T-cell (primary cell): ENCODE measurements at places on chromosomes 11 and 22.

DNA sequence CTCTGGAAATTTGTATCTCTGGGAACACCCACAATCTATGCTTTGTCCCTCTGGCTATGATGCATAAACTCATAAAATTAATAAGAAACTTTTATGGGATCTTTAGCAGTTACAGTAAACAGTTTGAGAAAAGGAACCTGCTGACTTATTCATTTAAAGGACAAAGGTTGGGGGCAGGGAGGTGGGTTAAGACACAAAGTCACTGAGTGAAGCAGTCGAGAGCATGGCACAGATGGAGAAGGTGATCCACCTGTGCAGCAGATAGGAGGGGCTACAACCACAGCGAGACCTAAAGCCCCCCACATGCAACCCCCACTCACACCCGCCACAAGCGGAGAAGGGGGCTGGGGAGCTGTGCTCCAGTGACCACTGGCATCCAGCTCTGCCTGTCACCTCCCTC, 45.0 kb downstream of the SMCO4 start:
- no peak for DNase-seq

GRCh38 chr11:66084821-66085475, 14.9 kb downstream of the PACS1 start:
- no peak for DNase-seq

GRCh38 chr11:81772166-81772565, 961.5 kb downstream of the FAM181B start:
- DNase-seq, result no peak

- DNase-seq, result no peak
Observed at GRCh38 chr11:83115551-83115950, 41.4 kb upstream of the PCF11 start.

DNA sequence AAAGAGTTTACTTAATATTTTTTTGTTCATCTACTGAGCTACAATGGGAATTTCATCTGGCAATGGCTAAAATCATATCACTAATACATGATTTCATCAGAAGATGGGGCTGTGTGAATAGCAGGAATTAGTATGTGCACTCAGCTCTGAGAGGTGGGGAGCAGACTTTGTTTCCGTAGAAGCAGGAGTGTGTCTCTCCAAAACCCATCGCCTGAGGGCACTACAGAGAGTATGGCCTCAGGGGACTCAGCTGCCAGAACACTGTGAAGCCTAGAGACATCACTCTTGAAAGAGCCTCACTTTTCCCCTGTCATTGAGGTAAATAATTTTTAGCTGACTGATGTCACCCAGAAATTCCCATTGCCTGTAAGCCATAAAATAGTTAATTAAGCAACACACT, 261.4 kb upstream of the ISX start:
- no peak for DNase-seq

DNA sequence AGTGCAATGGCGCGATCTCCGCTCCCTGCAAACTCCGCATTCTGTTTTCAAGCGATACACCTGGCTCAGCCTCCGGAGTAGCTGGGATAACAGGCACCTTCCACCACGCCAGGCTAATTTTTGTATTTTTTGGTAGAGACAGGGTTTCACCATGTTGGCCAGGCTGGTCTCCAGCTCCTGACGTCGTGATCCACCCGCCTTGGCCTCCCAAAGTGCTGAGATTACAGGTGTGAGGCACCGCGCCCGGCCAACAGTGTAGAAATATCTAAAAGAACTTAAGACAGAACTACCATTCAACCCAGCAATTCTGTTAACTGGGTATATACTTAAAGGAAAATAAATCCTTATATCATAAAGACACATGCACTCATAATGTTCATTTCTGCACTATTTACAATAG, 335.3 kb upstream of the LUZP2 start:
- no peak for DNase-seq

DNA sequence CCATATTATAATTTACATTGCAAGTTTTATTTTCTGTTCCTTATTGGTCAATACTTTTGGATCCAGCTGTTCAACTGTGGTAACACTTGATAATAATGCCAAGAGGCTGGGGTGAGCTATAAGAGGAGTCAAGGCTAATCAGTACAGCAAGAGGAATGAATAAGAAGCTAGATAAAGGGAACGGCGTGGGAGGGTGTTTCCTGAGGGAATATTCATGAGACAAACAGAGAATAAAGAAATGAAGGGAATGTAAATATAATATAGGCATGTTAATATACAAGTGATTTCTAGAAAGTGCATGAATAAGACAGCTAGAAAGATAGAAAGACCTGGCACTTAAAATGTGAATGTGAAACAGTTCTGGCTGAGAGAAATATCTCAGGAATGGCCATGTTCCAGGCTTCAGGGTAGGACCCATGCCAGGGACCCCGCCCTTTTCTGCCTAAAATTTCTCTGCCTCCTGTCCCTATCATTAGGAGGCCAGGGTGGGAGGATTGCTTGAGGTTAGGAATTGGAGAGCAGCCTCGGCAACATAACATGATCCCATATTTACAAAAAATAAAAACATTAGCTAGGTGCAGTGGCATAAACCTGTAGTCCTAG, 3.9 kb downstream of the OR51B4 start:
- DNase-seq, result no peak

DNA sequence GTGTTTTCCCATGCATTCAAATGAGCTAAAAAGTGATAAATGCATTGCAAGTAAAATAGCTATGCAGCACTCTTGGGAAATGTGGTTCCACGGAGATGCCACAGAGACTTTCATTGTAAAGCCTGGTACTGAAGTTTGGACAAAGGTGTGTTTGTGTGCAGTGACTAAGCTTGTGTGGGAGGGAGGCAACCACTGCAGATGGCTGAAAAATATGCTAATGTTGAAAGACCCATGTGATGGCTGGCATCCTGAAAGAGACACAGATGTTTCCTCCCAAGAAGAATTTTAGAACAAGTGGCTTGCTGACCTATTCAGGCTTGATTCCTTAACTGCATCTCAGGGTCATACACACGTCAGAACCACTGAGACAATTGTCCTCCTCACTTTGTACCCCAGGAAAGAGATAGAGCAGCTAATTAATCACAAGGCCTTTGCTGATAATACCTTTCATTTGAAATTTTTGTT, 73.8 kb downstream of the FAM76B start:
- no peak for DNase-seq

DNA sequence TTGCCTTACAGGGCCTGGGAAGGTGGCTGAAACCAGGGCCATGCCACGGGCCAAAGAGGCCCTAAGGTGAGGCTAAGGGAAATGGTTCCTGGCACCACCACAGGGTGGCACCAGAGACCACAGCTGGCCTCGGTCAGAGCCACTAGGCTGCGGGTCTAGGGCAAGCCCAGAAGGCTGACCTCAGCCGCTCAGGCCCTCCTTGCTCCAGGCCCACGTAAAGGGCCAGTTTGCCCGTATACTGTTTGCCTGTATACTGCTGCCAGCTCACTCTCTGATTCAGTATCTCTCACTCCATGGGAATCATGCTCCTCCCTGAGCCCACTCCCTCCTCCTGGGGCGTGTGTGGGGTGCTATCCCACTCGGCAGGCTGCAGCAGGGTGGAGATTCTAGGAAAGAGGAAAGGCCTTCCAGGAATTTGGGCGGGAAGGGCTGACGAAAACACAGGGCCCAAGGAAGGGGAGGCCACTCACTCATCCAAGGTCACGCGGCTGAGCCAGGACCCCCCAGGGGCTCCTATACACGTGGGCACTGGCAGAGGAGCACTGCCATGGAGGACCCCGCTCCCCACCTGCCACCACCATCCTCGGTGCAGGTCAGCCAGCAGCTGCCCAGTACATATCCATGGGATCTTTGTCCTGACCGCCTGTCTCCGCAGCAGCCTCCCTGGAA, 62.4 kb downstream of the NECTIN1 start:
- DNase-seq, result peak; percentile 32

- DNase-seq, result no peak
Observed at GRCh38 chr22:49303781-49304461, 523.8 kb downstream of the BRD1 start.

DNA sequence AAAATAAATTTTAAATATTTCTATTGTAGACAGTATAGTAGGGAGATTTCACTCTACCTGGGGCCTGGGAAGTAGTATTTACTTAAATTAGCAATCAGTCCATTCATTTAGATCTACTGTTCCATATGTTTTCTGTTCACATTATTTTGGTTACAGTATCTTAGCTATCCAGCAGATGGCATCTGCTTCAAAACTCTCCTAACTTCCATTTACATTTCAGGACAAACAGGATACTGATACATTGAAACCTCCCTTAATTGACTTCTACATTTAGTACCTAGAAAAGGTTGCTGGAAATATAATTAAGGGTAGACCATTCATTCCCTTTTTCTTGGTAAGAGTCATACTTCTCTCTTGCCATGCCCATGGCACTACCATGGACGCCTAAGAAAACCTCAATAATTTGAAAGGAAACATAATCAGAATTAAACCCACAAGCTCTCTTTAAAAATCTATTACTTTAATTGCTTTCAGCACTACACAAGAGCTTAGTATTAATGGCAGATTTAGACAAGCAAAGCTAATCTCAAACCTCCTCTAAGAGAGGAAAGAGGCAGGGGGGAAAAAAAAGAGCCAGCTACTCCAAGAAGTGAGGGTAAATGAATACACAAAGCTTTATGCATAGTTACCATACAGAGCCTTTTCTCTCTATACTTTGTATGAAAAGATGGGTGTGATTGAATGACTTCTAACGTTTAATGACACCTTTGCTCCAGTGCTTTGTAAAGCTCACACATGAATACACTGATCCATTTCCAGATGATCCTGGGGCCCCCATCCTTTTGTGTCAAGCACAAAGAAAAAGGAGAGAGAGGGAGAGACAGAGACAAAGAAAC, 131.2 kb upstream of the MTMR2 start:
- no peak for DNase-seq

DNA sequence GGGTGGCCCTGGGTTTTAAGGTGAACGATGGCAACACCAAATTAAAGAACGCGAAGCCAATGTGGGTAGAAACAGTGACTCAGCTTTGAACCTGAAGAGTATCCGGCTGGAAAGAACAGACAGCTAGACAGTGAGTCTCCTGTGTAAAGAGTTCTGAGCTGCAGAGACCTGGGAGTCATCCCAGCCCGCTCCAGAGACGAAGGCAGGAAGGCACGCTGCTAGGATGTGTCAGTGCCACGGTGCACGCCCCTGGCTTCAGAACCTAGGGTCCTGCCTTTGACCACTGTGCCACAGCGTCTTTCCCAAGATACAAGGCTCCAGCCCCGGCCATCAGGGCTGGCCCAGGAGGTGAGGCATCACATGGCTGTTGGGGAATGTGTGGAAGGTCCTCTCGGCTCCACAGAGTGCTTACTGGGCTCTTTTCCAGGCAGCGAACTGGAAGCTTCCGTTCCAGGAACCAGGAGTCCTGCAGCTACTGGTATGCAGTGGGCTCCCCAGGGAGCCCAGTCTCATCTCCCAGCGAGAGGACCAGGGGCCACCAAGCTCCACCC, 29.9 kb downstream of the LRFN4 start:
- no peak for DNase-seq

GRCh38 chr22:25069758-25070481, 117.4 kb downstream of the KIAA1671 start:
- DNase-seq, result no peak

- no peak for DNase-seq
Observed at GRCh38 chr22:46062232-46062615, 85.3 kb upstream of the WNT7B start.

GRCh38 chr11:11976481-11977127, 31.8 kb downstream of the DKK3 start:
- DNase-seq, result no peak

GRCh38 chr11:110087812-110088534, 5.2 kb upstream of the ZC3H12C start:
- DNase-seq, result no peak

GRCh38 chr11:109728056-109728455, 306.1 kb downstream of the C11orf87 start:
- DNase-seq, result no peak

DNA sequence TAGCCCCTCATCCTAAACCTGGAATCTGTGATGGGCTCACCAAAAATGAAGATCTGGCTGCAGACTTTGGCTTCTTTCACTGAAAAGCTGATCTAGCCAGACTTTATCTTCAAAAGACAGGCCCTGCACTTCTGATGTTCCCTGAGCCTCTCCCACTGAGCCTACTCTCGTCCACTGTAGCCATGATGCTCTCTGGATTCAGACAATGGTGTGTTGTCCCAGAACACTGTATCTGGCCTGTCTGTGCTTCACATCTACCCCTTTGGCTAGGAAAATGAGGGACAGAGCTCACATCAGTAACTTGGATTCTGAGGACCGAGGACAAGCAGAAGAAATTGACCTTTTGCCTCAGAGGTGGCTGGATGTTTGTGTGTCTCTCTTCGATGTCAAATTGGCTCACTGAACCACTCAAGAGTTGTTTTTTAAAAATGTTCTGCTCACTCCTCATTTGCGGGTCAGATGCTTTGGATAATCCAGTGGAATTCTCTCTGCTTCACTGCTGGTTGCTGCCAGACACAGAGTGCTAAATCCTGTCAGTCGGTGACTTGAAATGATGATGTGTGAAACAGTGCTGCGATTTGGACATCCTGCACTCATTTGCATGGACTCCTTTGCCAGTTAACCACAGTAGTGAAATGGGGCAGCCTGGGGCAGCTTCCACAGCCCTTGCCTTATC, 67.5 kb downstream of the ARFGAP2 start:
- no peak for DNase-seq

DNA sequence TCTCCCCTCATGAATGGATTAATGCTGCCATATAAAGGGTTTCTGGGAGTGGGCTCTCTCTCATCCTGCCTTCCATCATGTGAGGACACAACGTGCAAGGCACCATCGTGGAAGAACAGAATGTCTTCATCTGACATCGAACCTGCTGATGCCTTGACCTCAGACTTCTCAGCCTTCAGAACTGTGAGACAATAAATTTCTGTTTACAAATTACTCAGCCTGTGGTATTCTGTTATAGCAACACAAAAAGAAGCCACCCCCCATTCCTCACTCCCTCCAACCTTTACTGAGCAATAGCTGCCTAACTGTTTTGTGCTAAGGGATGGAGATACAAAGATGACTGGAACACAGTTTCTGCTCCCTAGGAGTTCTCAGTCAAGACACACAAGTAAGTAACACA, 106.1 kb upstream of the PLET1 start:
- DNase-seq, result no peak

GRCh38 chr22:23119494-23120414, 22.0 kb downstream of the RSPH14 start:
- peak; percentile 67 for DNase-seq

DNA sequence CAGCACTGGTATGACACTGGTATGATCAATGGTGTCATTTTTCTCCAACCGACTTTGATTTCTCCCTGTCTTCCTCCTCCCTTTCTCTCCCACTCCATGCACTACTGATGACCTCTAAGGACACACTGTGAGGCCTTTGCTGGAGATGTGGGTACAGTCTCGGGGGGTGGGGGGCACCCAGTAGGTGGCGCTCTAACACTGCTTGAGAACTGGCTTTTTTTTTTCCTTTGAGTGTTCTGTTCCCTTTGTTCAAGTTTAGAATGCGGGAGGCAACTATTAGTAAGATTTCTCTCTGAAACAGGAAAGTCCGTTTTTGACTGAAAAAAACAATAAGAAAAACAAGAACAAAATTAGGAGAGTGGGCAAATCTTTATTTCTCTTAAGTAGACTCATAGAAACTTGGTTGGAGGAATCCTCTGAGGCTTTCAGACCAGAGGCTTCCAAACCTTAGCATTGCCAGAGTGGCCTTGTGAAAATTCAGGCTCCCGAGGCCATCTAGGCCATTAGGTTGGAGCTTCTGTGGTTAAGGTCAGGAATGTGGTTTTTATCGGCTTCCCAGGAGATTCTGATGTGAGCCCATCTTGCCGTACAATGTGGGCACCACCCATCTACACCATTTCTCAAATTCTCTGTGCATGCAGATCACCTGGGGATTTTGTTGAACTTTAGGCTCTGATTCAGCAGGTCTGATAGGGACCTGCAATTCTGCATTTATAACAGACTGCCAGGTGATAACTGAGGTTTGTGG, 43.2 kb downstream of the PANX1 start:
- no peak for DNase-seq

GRCh38 chr11:70394211-70394950, 3.9 kb upstream of the CTTN start:
- no peak for DNase-seq
